Fibroblast of lung (primary cell): ENCODE measurements at places on chromosomes 2 and 18. TPM values are rescaled to one million over a fixed set of nuclear protein-coding genes. Genes with fewer than 3 reads are reported as not detected.
A peak's percentile ranks its signal among the peaks of the same experiment; 100 is the strongest.

DUSP2 gene
- polyA plus RNA-seq: 0.17 and 0.26 TPM in 2 replicates

DCC gene
- 0.14 and 0.69 TPM in 2 replicates for polyA plus RNA-seq

CFAP53 gene
- 0.11 and 0.16 TPM in 2 replicates for polyA plus RNA-seq

GAREM2 gene
- 1.6 TPM in 2 replicates for polyA plus RNA-seq

TET3 gene
- polyA plus RNA-seq: 1.6 and 2.1 TPM in 2 replicates

RGPD6 gene
- 9.5 and 10.5 TPM in 2 replicates for polyA plus RNA-seq

CCDC102B gene
- 9.7 and 33.7 TPM in 2 replicates for polyA plus RNA-seq

UPP2 gene
- polyA plus RNA-seq: not detected in 2 replicates

NT5C1B gene
- polyA plus RNA-seq: not detected in 2 replicates

CFAP65 gene
- not detected in 2 replicates for polyA plus RNA-seq

NEB gene
- polyA plus RNA-seq: 0.06 and 0.26 TPM in 2 replicates

EIPR1 gene
- 23.9 and 34.6 TPM in 2 replicates for polyA plus RNA-seq

TXNDC2 gene
- 0.11 and 0.15 TPM in 2 replicates for polyA plus RNA-seq

SLC9A4 gene
- polyA plus RNA-seq: not detected in 2 replicates

ZNF638 gene
- 54.3 and 63.8 TPM in 2 replicates for polyA plus RNA-seq

POTEE gene
- 0.02 TPM in 2 replicates for polyA plus RNA-seq

IL36B gene
- not detected in 2 replicates for polyA plus RNA-seq

CLEC4F gene
- not detected in 2 replicates for polyA plus RNA-seq

LRATD1 gene
- polyA plus RNA-seq: 1.8 and 2.2 TPM in 2 replicates

MDH1B gene
- polyA plus RNA-seq: 0.73 and 0.88 TPM in 2 replicates

PSMA8 gene
- polyA plus RNA-seq: not detected in 2 replicates

SULT1C2 gene
- not detected in 2 replicates for polyA plus RNA-seq

LIMS2 gene
- 3.0 and 17.3 TPM in 2 replicates for polyA plus RNA-seq

EML6 gene
- 0.24 and 0.34 TPM in 2 replicates for polyA plus RNA-seq

DNA sequence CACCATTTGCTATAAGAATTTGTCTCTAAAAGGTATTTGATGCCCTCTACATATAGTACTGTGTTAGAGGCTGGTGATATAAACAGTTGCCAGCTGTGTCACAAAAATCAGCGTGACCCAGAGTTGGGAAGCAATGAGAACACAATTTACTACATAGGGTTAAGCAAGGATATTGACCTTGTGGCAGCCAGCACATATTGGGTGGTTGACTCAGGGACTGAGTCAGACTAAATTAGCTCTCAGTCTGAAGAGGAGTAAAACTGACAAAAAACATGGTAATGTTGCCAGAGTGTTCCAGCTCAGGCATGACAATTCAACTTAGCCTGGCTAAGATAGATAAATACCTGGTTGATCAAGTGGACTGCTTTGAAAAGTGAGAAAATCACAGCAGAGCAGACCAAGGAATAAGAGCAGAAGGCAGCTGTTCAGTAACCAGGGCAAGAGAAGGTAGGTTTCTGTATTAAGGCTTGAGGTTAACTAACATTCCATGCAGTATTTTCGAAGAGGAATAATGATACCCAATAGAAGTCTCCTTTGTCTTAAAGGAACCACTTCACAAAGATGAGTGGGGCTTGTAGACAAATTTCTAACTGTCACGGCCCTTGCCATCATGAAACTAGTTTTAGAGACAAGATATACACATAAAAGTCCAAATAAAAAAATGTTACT lies 108.2 kb upstream of the ERBB4 start:
- peak; percentile 68 for DNase-seq

- DNase-seq: no peak
These were observed 1.4 kb upstream of the CASP8 start for GRCh38 chr2:201258666-201259615.

GRCh38 chr18:13379062-13379865 lies 160.7 kb downstream of the LDLRAD4 start:
- DNase-seq: no peak

DNA sequence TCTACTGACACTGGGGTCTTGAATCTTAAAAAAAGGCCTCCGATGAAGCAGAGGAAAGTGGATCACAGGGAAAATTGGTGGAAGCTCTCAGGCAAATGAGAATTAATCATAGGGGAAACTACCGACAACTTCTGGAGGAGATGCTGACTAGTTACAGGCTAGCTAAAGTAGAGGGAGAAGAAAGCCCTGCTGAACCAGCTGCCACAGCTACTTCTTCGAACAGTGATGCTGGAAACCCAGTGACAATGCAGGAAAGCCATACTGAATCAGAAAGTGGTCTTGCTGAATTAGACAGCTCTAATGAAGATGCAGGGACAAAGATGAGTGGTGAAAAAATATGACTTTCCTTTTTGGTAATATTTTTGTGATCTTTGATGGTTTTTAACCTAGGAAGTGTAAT lies 44.9 kb upstream of the SLC3A1 start:
- no peak for DNase-seq

GRCh38 chr2:86044614-86045013 lies 61.1 kb downstream of the POLR1A start:
- no peak for DNase-seq

DNA sequence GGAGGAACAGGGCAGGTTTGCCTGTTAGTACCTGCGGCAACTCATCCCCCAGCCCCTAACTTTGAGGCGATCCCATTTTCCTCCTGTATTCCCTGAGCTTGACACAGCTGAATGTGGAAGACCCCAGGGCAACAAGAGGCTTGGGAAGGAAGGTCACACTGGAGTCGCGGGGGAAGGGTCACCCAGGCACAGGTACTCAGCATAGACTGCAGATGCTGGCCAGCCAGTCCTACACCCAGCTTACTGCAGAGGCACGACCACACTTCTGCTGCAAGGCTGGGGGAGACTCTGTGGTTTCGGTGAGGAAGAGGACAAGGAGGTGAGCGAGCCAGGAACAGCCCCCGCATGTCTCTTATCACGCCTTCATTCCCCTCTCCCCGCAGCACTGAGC lies 91.5 kb downstream of the MALT1 start:
- no peak for DNase-seq

DNA sequence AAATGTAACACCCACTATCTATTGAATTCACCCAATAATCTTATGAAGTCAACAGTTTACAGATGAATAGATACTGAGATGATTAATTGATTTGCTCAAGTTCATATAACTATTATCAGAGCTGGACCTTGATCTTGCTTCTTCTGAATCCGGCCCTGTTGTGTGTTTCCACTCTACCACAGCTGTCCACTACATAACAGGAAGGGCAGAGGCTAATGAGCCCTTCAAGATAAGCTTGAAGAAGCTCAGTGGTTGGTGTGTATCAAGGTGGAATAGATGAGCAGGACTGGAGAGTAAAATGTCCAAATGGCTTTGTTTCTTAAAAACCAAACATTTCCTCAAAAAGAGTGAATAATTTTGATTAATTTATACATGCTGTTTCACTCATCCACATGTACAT lies 56.4 kb upstream of the ITGB6 start:
- DNase-seq: no peak

DNA sequence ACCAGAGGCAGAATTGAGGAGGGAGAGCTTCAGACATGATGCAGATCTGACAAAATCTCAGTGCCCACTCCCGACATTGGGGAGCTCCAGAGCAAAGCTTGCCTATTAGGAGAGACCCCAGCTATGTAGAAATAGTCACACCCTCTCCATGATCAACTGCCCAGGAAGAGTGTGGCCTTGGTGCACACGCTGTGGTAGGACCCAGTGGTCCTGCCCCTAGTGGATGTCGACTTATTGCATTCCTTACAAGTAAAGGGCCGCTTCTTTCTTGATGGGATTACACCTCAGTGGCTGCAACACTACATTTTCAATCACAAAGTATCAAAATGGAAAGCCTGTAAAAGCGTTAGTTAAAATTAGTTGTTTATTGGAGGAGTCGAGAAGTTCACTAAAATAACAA lies 64.2 kb downstream of the VRK2 start:
- no peak for DNase-seq

- DNase-seq: peak; percentile 36
These were observed 13.9 kb downstream of the SLC19A3 start for GRCh38 chr2:227703961-227704360.

- DNase-seq: no peak
These were observed 16.6 kb downstream of the SEC11C start for GRCh38 chr18:59156316-59156715.

DNA sequence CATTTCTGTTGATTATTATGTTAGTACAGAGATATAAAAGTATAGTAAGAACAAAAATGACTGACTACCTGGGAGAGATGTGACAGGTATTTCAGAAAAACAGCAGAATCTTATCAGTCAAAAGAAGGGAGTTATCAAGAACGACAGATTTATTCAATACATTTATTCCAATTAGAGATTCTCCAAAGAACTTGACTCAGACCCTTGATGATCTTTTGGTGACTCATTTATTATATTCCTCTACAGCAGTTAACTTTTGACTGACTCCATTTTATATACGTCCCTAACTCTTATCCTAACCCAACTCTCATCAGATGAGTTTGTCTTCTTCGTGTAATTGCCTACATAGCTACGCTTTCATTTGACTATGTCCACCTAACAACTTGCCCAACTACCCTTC lies 91.1 kb downstream of the C2orf74 start:
- DNase-seq: no peak

- DNase-seq: no peak
These were observed 193.9 kb upstream of the HS6ST1 start for GRCh38 chr2:128512379-128513115.

DNA sequence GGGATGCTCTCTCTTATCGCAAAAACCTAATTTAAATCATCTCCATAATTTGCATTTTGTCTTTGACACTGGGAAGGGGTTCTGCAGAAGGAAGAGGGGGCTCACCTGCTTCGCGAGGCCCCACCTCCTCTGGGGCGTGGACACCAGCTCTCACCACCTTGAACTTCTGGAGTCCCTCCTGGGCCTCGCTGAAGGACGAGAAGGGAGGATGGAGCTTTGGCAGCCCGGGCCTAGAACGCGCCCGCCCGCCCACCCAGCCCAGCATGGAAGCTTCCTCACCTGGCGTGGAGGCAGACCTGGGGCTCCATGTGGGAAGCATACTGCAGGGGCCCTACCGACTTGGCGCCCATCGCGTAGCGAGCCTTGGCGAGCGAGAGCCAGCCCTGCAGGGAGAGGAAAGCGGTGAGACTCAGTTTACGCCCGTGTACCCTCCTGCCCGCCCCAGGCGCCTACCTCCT lies 1.1 kb upstream of the IMP4 start:
- no peak for DNase-seq

DNA sequence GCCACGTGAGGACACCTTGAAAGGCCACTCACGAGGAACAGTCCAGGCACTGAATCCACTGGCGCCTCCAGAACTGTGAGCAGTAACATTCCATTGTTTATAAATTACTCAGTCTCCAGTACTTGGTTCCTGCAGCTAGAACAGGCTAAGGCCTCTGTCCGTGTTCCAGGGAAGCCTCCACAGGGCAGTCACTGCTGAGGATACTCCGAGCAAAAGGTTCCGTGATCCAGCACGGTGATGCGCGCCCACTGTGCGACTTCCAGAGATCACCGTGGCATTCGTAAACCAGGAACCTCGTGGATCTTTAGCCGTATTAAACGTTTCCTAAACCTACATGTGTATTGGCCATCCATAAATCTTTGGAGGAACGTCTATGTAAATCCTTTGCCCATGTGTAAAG lies 51.5 kb upstream of the SALL3 start:
- DNase-seq: no peak

GRCh38 chr2:207315131-207315530 lies 149.4 kb upstream of the KLF7 start:
- no peak for DNase-seq

DNA sequence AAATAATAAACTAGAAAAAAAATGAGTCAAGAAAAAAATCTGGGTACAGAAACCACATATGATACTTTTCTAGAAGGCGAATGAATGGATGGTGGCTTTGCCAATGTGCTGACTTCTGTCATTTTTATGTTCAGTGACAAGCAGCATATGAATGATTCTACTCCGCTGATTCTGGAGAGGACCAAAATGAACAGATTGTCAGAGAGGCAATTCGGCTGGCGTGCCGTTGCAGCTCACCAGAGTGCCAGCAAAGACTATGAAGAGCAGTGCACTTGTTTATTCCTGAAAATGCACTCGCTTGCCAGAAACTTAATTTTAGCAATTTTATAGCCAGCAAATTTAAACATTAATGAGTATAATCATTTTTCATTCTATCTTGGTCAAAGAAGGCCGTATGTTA lies 105.9 kb upstream of the NYAP2 start:
- DNase-seq: no peak

- peak; percentile 21 for DNase-seq
These were observed 86.1 kb downstream of the CACNB4 start for GRCh38 chr2:152012697-152013096.

GRCh38 chr2:8659092-8659734 lies 22.6 kb upstream of the ID2 start:
- DNase-seq: no peak

DNA sequence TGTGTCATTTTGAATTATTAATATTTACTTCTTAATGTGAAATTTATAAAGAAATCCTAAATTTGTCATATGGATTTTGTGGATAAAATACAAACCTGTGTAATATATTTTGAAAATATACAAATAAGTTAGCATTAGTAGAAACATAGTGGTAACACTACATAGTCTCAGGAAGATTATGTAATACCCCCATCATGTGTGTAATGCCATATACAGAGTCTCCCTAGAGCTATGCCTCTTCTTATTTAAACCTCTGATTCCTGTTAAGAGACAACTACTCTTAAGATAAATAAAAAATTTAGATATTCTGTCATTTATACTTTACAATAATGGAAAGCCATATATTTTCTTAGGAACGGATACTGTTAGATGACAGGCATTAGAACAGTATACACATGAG lies 2012.0 kb upstream of the LRRTM1 start:
- DNase-seq: no peak

- no peak for DNase-seq
These were observed 232.4 kb downstream of the CD226 start for GRCh38 chr18:69715191-69715795.

DNA sequence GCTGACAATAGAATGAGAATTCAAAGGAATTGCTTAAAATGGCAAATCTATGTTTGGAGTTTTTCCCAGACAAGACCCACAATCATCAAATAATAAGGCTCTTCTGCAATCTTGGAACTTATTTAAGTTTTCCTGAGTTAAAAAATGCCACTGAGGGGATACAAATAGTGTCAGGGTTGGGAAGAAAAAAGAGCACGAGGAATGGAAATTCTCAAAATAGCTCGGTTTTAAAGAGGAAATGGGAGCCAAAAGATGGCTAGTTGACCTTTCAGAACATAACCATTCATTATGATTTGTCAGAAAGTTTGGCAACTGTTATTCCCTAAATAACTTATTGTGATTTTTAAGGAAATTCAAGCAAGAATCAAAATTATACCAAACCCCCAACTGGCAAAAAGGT lies 127.7 kb downstream of the RAPGEF4 start:
- DNase-seq: no peak

- no peak for DNase-seq
These were observed 219.5 kb upstream of the SOX11 start for GRCh38 chr2:5472673-5473072.

- DNase-seq: peak; percentile 78
These were observed 1.9 kb downstream of the CLK1 start for GRCh38 chr2:200862532-200863000.

GRCh38 chr2:176391148-176391419 lies 121.8 kb downstream of the MTX2 start:
- DNase-seq: no peak
